ENCODE measurements at places on chromosomes 11 and 22.

- no peak for DNase-seq
These were observed 44.0 kb upstream of the KLHL35 start for GRCh38 chr11:75476739-75477613.

DNA sequence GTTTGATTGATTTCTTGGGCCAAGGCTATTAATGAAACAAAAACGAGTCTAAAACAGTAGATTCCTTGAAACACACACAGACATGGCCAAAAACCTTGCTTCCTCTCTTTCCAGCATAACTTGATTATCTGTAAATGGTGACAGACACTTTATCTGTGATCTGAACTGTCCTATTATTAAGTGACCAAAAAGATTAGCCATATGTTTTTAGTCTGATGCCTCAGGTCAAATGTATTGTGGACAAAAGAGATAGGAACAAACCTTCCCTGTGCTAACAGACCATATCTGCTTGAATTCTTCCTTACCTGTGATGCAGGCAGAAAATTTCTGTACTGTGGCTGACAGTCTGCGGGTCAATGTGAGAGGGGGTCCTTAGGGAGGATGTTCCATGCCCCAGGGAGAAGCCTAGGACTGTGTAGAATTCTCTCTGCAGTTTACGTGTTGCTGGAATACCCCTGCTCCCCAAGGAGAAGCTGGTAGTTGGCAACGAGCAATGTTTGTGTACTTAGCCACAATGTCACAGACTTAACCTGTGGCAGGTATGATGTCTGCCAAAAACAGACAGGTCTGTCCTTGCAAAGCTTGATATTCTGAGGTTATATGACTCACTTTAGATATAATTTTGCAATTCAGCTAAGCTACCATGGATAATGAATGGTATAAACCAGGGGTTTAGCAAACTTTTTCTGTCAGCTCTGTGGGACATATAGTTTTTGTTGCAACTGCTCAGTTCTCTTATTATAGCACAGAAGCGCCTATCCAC lies 31.2 kb downstream of the C11orf71 start:
- no peak for DNase-seq

DNA sequence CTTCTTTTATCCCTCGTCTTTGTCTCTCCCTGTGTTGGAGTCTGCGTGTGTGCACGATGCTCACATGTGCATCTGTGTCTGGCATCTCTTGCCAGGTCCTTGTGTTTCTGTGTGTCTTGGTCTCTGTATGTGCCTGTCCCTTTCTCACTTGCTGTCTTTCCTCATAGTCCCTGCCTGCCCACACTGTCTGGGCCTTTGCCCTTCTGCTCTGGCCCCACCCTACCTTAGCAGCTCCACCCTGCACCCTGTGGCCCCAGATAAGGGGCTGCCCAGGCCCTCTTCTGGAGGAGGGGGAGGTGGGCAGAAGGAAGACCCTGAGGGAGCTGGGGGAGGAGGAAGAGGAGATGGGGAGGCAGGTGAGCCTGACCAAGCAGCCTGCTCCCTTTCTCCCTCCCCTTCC lies 2.8 kb downstream of the EHBP1L1 start:
- no peak for DNase-seq

DNA sequence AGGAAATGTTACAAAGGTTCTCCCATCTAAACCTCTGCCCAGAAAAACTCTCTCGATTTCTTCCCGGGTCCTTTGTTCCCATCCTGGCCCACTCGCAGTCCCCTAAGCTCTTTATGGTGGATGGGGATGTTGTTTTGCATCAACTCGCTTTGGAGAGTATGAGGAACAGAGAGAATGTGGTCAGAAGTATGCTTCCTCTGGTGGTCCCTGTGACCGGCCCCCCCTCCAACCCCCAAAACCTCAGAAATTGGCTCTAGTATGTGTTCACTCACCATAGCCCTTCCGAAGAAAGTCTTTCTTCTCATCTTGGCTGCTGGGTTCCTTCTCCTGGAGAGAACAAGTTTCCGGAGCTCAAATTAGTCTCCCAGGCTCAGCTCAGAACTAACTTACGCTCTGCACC lies 54.4 kb downstream of the GRAMD1B start:
- DNase-seq: no peak

- DNase-seq: no peak
These were observed 21.2 kb upstream of the ISX start for GRCh38 chr22:35044607-35045390.

DNA sequence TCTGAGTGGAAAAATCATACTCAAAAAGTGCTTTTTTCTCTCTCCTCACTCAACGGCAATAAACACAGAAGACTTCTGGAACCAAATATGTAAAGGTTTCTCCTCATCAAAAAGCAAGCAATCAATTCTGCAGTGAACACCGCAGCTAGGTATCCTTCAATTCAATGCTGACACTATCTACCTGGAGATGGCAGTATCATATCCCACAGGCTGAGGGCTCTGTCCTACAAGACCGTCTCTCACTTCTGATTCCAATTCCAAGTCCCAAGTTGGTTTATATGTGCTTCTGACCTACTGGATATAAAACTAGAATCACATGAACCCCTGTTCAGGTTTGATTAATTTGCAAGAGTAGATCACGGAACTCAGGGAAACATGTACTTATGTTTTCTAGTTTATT lies 59.7 kb upstream of the LUZP2 start:
- DNase-seq: no peak

- DNase-seq: no peak
These were observed 745.8 kb upstream of the ANO5 start for GRCh38 chr11:21446939-21447590.

DNA sequence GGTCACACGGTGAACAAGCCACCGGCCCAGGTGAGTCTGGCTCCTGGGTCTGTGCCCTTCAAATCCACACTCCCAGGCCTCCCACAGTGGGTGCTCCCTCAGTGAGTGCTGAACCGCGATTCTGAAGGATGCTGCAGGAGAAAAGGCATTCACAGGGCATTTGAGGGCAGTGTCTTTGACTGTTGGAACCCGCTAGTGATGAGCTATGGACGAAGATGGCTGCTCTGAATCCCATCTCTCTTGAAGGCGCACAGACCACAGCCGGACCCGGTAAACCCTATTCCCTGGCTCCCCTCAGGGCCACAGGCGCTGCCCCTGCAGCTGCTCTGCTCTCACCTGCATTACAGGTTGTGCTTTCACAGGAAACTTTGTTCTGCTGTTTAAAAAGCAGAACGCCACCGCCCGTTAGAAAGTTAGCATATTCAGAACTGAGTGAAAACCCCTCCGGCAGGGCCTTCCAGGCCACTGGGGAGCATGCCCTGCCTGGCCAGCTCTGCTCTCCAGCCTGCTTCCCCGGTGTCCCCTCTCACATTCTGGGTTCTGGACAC lies 3.2 kb downstream of the LRRC32 start:
- peak; percentile 62 for DNase-seq

- DNase-seq: peak; percentile 86
These were observed 158.5 kb downstream of the ADAMTS15 start for GRCh38 chr11:130606781-130607511.

GRCh38 chr11:1150116-1150515 lies 7.6 kb upstream of the MUC5AC start:
- peak; percentile 77 for DNase-seq

DNA sequence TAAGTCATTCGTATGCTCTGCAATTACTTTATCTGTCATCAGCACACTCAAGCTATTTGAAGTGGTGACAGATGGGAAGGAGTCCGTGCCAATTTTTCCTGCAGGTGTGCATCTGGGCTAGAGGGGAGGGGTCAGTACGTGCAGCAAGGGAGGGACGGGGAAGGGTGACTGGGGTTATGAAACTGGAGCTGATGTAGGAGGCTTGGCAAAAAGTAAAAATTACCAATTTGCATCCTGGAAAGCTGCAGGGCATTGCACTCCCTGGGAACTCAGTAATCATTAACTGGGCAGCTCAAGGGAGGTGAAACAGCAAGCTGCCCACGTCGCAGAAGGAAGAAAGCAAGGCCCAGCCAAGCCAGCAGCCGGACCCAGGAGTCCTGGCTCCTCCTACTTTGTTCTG lies 87.1 kb upstream of the TMEM45B start:
- no peak for DNase-seq

DNA sequence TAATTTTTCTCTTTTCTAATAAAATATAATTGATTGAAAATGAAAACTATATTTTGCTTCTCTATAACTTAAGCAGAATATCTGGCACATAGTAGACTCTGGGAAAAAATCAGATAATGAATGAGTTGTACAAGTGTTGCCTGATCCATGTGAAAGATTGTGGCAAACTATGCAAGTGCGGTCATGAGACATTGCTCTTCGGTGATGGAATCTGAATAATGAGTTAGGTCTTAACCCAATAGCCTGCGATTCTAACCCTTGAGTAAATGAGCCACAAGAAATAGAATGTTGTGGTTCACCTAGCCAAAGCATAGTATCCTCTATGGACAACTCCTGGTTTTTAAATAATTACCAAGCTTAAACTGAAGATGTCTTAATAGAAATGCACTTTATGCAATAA lies 333.7 kb upstream of the LUZP2 start:
- DNase-seq: no peak

DNA sequence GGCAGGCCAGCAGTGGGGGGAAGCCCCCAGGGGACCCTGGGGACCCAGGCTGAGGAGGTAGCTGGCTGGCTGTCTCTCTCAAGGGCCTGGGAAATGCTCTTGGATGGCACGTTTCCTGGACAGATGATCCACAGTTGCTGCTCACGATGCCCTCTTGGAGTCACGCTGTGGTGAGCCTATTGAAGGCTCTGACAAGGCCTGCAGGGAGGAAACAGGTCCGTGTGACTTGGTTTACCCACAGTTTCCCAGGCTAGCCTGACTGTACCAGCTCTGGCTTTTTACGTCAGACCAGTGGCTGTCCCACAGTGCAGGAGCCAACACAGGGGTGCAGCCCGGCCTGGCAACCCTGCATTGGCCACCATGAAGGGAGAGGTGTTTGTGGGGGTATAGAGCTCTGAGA lies 29.2 kb upstream of the PPARA start:
- DNase-seq: no peak

GRCh38 chr11:86978247-86978646 lies 23.1 kb upstream of the FZD4 start:
- DNase-seq: peak; percentile 84

DNA sequence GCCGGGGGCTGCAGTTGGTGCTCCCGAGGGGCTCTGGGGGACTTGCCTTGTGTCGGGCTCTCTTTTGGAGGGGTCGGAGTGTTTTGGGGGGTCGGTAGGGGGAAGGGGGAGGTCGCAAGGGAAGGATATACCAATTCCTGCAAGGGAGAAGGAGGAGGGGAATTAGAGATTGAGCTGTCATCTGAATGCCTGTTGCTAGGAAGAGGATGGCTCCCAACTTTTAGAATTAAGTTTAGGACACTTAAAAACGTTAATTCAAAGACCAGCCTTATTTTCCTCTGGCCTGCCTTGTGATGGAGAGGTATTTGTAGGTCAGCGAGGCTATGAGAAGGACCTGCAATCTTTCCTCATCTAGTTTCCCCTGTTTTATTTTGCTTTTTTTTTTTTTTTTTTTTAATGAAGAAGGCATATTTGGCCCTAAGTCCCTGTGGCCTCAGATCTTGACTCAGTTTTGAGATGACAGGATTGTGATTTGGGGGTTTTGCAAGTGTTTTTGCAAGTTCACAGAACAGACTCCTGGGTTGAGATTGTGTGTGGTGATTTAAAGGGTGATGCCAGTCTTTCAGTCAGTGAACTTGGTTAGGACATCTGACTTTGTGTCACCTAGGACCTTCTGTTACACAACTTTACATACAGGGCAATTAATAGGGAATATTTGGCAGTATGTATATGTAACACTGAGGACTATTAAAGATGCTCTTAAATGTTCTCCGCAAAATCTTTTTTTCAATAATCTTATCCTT lies 672 bp downstream of the TMEM135 start:
- no peak for DNase-seq

- no peak for DNase-seq
These were observed 62.1 kb upstream of the CADM1 start for GRCh38 chr11:115566180-115566764.

GRCh38 chr11:5380740-5381342 lies 2.8 kb upstream of the OR51M1 start:
- no peak for DNase-seq

GRCh38 chr11:93984196-93984567 lies 37.0 kb upstream of the HEPHL1 start:
- no peak for DNase-seq

- DNase-seq: peak; percentile 98
These were observed 1.5 kb downstream of the PIK3IP1 start for GRCh38 chr22:31290494-31291471.

DNA sequence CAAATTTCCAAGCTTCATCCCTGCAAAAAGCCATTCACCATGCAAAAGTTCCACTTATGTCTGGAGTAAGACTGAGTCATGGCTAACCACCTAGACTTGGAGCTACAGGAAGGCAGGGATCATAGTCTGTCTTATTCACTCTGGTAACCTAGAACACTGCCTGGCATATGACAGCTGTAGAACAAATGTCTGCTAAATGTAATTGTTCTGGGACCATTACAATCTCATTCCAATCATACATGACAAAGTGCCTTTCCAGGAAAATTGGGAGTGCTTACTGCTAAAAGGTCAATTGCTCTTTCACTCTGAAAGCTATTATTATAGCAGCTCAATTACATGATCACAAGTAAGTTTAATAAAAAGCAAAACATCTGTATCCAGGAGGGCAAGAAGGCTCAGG lies 99.1 kb upstream of the CHRM4 start:
- no peak for DNase-seq

GRCh38 chr11:34050581-34051348 lies 766 bp upstream of the CAPRIN1 start:
- no peak for DNase-seq

- DNase-seq: no peak
These were observed 752.9 kb downstream of the CNTN5 start for GRCh38 chr11:99773646-99774045.

DNA sequence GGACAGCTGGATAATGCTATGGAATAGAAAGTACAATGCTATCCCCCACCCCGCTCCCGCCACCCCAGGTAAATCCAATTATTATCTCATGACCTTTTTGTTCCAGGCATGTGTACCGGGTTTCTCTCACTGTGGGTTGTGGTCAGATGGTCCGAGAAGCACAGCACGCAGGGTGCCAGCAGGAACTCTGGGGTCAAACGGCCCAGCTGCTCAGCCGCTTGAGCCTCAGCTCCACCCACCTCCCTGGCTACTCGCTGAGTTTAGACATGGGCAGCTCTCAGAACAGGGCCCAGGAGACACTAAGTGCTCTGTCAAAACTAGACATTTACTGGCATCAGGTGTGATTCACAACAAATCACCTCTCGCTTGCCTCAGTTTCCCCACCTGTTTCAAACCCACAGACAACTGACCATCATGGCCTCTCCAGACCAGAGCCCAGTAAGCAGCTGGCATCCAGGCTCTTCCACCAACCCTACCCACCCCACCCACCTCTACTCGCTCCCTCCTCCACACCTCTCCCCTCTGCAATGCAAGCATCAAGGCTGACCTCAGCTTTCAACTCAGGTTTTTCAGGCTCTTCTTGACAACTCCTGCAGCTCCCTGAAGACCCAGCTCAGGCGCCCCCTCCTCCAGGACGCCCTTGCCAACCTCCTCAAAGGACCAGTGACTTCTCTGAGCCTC lies 13.0 kb upstream of the MFNG start:
- DNase-seq: no peak
